ENCODE measurements at places on chromosomes 12 and 14. TPM values are rescaled to one million over a fixed set of nuclear protein-coding genes. Genes with fewer than 3 reads are reported as not detected.

The GPR65 gene
- total RNA-seq: 8.2 TPM

The TBX5 gene
- total RNA-seq: not detected

The CLEC7A gene
- not detected for total RNA-seq

DNA sequence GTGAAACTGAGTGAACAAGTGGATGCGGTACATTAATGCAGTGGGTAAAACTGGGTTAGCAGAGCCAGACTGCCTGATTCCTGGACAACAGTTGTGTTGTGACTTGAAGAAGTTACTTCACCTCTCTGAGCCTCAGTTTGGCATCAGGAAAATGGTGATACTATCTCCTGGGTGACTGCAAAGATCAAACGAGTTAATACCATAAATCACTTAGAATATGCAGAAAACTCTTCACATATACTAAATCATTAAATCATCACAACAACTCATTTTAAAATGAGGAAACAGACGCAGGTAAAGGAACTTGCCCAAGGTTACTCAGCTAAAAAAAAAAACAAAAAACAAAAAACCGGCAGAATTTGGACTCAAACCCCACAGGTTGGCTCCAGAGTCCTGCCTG lies 811 bp downstream of the MTERF2 start:
- DNase-seq: no peak

DNA sequence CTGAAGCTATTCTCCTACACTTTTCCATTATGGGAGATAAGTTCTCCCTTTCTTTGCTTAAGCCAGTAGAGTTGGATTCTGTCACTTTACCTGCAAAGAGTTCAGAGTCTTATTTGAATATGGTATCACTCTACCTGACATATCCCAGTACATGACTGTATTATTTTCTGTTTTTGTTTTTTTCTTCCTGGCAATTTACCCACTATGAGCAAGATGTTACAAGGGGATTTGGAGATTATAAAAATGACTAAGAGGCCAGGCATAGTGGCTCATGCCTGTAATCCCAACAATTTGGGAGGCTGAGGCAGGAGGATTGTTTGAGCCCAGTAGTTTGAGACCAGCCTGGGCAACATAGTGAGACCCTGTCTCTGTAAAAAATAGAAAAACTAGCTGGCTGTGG lies 46.4 kb upstream of the CHST11 start:
- no peak for DNase-seq

DNA sequence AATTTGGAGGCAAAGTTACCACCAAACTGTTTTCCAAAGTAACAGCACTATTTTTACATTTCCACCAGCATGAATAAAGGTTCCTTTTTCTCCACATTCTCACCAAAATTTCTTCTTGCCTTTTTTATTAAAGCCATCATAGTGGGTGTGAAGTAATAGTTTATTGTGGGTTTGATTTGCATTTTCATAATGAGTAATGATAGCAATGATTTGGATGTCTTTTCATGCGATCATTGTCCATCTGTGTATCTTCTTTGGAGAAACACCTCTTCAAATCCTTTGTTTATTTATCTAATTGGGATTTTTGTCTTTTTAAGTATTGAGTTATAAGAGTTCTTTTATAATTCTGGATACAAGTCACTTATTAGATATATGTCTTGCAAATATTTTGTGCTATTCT lies 172.7 kb downstream of the CNTN1 start:
- DNase-seq: no peak

GRCh38 chr12:88743946-88744685 lies 163.8 kb upstream of the KITLG start:
- DNase-seq: no peak

- DNase-seq: no peak
These were observed 115.9 kb upstream of the TBX3 start for GRCh38 chr12:114799574-114800487.

GRCh38 chr14:99863059-99863458 lies 69.8 kb downstream of the EML1 start:
- DNase-seq: no peak

DNA sequence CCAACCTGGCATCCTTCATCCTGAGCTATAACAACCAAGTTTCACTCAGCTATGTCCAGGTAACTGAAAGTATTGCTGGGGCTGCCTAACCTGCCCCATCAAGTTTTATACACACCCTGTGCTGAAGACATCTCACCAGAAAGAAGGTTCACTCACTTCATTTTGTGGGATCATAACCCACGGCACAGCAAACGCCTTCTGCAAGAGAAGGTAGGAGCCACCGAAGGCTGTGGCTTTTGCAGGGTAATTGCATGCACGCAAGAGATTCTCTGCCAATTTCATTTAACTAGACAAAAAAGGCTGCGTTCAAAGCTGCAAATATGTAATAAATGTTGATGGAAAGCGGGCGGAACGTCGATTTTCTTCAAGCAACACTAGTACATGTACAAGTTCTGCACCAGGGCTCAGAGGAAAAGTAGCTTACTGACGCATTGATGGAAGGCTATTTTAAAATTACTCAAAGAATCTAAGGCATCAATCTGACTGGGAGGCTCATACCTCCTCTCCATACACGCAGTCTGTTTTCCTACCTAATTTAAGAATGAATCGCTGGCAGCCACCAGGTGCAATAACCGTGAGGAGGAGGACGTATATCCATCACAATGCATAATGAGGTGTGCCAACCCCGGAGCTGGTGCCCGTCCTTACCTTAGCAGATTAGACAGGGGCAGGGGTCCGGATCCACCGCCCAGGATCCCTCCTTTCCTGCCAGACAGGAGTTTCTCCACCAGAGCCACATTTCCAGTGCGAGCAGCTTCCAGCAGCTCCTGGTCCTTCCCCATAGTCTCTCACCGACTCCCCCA lies 1.1 kb downstream of the ANKS1B start:
- no peak for DNase-seq

DNA sequence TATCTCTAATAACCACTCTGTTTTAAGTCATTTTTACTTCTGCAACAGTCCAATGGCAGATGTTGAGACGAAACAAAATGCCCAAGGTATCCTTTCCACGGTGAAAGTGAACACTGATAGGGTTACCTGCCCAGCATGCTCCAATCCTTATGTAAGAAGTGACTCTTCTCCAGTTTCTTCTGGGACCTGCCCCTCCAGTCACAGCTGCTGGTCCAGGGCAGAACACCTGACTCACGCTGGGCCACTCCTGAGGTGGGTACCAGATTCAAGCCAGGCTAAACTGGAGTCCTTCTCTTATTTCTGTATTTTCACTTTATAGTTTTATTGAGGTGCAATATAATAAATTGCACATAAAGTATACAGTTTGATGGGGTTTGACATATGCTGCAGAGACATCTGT lies 16.7 kb downstream of the NT5DC3 start:
- DNase-seq: no peak

DNA sequence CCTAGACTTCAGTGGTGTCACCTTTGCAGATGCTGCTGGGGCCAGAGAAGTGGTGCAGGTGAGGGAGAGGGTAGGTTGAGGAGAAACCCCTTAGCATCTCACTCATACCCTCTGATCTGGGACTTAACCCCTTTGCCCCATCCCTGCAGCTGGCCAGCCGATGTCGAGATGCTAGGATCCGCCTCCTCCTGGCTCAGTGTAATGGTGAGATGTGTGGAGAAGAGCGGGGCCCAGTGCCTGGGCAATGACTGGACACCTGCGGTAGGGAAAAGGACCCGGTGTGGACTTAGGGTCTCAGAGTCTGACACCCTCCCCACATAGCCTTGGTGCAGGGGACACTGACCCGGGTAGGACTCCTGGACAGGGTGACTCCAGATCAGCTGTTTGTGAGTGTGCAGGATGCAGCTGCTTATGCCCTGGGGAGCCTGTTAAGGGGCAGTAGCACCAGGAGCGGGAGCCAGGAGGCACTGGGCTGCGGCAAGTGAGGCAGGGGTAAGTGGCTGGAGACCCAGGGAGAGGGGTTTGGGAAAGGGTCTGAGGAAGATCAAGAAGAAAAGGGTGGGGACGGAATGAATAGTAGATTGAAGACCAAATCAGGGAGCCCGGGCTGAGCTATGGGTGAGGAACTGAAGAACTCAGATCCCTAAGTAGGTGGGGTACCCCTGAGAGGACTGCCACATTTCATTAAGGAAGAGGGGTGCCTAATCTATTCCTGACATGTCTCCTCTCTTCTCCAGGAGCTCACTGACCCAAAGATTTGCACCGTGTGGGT lies 7.6 kb downstream of the B4GALNT1 start:
- no peak for DNase-seq

GRCh38 chr12:68290126-68290525 lies 36.7 kb upstream of the IL22 start:
- peak; percentile 93 for DNase-seq

GRCh38 chr12:47736877-47737676 lies 11.8 kb upstream of the ENDOU start:
- no peak for DNase-seq

- no peak for DNase-seq
These were observed 11.2 kb upstream of the SRSF5 start for GRCh38 chr14:69755784-69756183.

The FAIM2 gene
- not detected for total RNA-seq

DNA sequence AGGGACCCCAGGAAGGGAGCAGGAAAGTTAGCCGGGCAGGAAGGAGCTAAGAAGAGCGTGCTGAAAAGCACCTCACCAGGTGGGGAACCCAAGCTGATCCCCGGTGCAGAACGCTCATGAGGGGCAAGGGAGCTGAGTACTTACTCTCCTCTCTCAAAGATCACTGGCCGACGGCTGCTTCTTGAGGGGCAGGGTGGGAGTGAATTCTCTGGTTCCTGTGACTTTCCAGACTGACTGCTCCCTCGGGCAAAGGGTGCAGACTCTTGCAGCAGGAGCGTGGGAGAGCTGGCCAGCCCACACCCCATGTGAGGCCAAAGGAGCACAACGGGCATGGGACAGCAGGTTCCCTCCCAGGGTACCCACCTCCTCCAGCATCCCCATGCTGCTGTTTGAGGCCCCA lies 44.9 kb upstream of the DIO3 start:
- DNase-seq: no peak

- no peak for DNase-seq
These were observed 1187.3 kb upstream of the TMEM132C start for GRCh38 chr12:127079636-127080035.

GRCh38 chr14:33777681-33778080 lies 173.2 kb downstream of the EGLN3 start:
- DNase-seq: no peak

- DNase-seq: no peak
These were observed 66.9 kb downstream of the KNTC1 start for GRCh38 chr12:122593910-122594309.

- no peak for DNase-seq
These were observed 63.9 kb downstream of the TGFB3 start for GRCh38 chr14:75917946-75918335.

DNA sequence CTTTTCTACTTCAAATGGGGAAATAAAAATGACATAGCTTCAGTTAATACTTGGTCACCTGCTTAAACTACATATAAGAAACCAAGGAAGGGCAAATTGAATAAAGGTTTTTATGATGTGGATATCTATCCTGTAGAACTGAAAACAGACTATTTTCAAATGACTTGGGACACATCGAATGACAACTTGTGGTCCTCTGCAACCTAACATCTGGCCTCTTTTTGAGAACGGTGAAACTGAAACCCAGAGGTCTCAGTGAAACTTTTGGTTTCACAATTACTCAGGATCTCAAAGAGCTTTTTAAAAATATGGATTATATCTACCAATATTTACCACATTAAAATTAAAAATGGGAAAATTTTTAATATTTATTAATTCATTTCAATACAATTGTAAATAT lies 65.2 kb downstream of the PPP2R5E start:
- peak; percentile 79 for DNase-seq

GRCh38 chr14:72430457-72430856 lies 463.4 kb downstream of the DPF3 start:
- DNase-seq: no peak

DNA sequence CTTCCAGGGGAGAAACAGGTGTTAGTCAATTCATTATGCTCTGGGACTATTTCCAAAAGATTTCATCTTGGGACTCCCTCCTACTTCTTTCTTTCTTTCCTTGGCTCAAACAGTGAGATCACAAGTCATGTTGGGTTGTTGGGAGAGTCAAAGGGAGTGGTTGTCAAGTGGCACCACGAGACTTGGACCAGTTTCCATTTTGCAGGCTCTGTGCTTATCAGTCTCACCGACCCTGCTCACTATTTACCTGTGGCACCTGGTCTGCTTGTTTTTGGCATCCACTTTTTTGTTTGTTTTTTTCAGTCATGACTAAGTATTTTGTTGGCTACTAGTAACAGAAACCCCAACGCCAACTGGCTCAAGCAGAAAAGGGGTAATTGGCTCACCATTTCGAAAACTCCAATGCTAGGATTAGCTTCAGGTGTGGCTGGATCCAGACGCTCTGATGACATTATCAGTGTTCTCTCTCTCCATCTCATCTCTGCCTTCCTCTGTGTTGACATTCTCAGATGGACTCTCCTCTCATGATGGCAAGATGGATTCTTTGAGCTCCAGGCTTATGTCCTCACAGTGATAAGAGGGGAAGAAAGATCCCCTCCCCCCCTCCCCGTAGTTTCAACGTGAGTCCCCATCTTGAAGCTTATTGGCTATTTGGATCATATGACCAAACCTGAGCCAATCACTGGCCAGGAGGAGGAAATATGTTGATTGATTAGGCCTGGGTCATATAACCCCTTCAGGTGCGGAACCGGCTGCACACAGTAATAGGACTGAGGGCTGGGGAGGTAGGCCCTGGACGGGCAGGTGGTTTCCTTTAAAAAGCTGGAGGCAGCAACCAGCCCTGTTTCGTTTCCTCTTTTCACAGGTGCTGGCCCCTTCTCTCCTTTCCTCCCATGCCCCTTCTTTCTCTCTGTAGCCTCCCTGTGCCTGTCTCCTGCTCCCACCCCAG lies 84.2 kb downstream of the AACS start:
- DNase-seq: peak; percentile 86

The CHFR gene
- 43.4 TPM for total RNA-seq

GRCh38 chr12:45477526-45477925 lies 252.0 kb upstream of the ARID2 start:
- no peak for DNase-seq

DNA sequence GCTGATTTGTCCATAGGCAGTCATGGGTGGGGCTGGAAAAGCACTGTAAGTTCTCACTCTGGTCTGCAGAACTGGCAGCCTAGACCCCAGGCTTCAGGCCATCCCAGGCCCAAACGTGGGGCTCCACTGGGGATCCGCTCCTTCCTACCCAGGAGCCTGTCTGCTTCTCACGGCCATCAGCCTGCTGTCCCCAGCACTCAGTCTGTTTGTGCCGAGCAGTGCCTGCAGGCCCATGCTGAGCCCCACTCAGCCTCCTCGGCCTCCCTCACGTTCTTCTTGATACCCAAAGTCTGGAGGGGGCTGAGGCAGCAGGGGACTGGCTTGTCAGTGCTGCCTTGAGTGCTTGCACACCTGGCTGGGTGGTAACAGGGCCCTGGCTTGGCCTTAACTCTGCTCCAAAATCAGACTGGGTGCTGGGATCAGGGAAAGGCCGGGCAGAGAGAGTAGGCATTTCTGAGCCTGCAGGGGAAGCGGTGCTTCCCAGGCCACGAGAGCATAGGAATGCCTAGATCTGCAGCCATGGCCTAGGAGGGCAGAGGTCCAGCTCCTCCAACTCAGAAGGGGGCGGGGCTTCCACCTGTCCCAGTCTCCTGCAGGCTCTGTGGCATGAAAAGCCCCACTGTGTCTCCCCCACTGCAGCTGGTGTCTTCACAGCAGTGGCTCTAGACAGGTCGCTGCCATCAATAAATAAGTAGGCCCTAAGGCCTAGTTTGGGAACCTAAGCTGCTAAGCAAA lies 772.4 kb upstream of the FBXO33 start:
- DNase-seq: no peak

All from GM12878 (cell line).